ENCODE measurements at places on chromosomes 3 and 15. TPM values are rescaled to one million over a fixed set of nuclear protein-coding genes. Genes with fewer than 3 reads are reported as not detected.

The DUOX1 gene
- 5.3 TPM for total RNA-seq

The CHRFAM7A gene
- 23.1 TPM for total RNA-seq

The CYP1A2 gene
- 0.31 TPM for total RNA-seq

The ZXDC gene
- total RNA-seq = 80.3 TPM

The SH2D7 gene
- total RNA-seq = 1.5 TPM

The CCRL2 gene
- total RNA-seq = 0.87 TPM

The GOLGA6L6 gene
- total RNA-seq = 0.50 TPM

The SLC12A1 gene
- total RNA-seq = 0.62 TPM

The FGF12 gene
- 3.0 TPM for total RNA-seq

The SLC9C1 gene
- 9.8 TPM for total RNA-seq

The CP gene
- total RNA-seq = 10.3 TPM

The GOLGA6B gene
- total RNA-seq = 18.0 TPM

The RASGRP1 gene
- total RNA-seq = 9.2 TPM

The FILIP1L gene
- total RNA-seq = 20.1 TPM

The SLC30A4 gene
- 32.6 TPM for total RNA-seq

The CPA3 gene
- total RNA-seq = 0.71 TPM

The GOLGA8Q gene
- total RNA-seq = 7.5 TPM

The MYL3 gene
- 3.0 TPM for total RNA-seq

The MFGE8 gene
- total RNA-seq = 260 TPM

The ACTC1 gene
- total RNA-seq = 1.2 TPM

The FOXL2 gene
- total RNA-seq = 1.9 TPM

The NTRK3 gene
- 24.6 TPM for total RNA-seq

The SPATA12 gene
- 10.2 TPM for total RNA-seq

The GTPBP8 gene
- 37.7 TPM for total RNA-seq

The IMPG2 gene
- 0.39 TPM for total RNA-seq

The KCNMB3 gene
- total RNA-seq = 7.4 TPM

The MYLK gene
- 168 TPM for total RNA-seq

The PLIN1 gene
- total RNA-seq = 9.1 TPM

The ALDH1A2 gene
- 71.2 TPM for total RNA-seq

The INKA1 gene
- total RNA-seq = 5.1 TPM

The CCK gene
- 3.7 TPM for total RNA-seq

The IL17RE gene
- total RNA-seq = 0.79 TPM

The GRK7 gene
- not detected for total RNA-seq

The PLSCR5 gene
- total RNA-seq = not detected

The NOX5 gene
- 12.2 TPM for total RNA-seq

The EXD1 gene
- total RNA-seq = 20.7 TPM

The NOP10 gene
- total RNA-seq = 79.8 TPM

The TYRO3 gene
- total RNA-seq = 156 TPM

The TMEM212 gene
- 4.3 TPM for total RNA-seq

The COL7A1 gene
- 39.1 TPM for total RNA-seq

The ZDHHC23 gene
- 38.7 TPM for total RNA-seq

The LRRN1 gene
- total RNA-seq = 58.9 TPM

The LDHAL6B gene
- 18.6 TPM for total RNA-seq

The COL6A5 gene
- 2.0 TPM for total RNA-seq

The CCDC80 gene
- total RNA-seq = 18.8 TPM

The CHL1 gene
- 15.4 TPM for total RNA-seq

The ZIC1 gene
- total RNA-seq = 3.5 TPM

The DGKG gene
- 0.68 TPM for total RNA-seq

The LAMB2 gene
- total RNA-seq = 336 TPM

The GCNT3 gene
- total RNA-seq = 2.5 TPM

The CCR5 gene
- total RNA-seq = 0.56 TPM

The IL5RA gene
- 0.87 TPM for total RNA-seq

The SEC61A1 gene
- 129 TPM for total RNA-seq
